Activated effector memory CD4-positive, alpha-beta T cell treated with Interleukin-2 at 50 U/mL for 16 hours (primary cell): ENCODE measurements at places on chromosomes 6 and 20.

DNA sequence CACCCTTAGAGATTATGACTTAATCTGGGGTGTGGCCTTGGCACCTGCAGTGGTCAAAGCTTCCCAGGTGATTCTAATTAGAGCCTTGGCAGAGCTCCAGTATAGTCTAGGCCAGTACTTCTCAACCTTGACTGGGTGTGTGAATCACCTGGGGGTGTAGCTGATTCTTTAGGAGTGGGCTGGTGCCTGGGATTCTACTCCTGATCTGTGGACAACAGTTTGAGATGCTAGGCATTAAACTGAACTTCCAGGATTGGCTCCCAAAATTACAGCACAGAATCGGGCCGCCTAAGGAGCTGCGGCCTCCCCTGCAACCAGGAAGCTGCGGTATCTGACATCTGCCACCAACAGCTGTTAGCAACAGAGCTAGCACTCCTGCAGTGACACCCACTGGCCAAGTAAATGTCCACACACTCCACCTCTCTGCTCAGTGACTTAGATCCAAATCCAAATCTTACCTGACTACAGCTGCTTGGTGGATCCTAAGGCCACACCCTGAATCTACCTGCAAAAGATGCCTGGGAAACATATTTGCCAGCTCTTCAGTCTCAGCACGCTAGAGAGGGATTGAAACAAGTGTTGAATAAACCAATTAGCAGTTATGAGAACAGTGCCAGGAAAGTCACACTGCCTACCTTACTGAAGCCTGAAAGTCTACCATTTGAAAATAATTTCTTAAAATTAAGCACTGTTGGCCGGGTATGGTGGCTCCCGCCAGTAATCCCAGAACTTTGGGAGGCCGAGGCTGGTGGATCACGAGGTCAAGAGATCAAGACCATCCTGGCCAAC lies 126.7 kb downstream of the UNC5CL start:
- DNase-seq: no peak

DNA sequence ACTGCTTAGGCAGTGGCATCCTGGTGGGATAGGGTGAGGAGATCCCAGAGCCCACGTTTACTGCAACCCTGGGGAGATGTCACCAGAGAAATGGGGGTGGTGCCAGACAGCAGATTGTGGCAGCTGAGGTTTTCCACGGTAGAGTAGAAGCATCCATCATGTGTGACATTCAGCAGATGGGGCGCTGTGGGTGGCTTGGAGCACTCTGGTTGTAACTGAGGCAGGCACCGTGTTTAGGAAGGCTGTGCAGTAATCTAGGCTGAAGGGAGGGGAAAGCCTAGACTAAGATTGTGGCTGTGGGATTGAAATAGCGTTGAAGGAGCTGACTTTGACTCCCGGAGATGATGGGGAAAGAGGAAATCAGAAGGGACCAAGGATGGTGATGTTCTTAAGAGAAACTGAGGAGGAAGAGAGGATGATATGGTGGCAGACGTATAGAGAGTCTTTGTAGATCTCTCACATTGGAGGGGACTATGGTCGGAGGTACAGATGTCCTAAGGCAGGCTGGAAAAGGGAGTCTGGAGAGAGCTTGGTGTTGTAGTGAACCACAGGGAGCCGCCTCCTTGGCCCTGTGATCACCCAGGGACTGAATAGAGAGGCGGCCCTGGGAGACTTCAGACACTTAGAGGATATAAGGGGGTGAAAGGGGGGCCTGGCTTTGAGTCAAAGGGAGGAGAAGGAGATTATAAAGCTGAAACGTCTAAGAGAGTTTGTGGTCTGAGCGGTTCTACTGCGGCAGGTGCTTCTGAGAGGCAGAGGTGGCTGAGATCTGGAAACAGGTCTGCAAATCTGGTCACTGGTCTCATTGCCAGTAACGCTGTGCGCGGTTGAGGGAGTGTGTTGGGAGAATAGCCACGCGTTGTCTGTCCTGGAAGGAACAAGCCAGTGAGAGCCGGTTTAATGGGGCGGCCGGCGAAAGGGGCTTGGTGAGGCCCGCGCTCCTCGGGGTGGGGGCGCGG lies 792 bp upstream of the MICA start:
- peak; percentile 23 for DNase-seq

GRCh38 chr6:121590438-121590837 lies 155.0 kb downstream of the GJA1 start:
- DNase-seq: no peak

- DNase-seq: no peak
Measured at GRCh38 chr6:133957780-133958242, 4.8 kb downstream of the TBPL1 start.

DNA sequence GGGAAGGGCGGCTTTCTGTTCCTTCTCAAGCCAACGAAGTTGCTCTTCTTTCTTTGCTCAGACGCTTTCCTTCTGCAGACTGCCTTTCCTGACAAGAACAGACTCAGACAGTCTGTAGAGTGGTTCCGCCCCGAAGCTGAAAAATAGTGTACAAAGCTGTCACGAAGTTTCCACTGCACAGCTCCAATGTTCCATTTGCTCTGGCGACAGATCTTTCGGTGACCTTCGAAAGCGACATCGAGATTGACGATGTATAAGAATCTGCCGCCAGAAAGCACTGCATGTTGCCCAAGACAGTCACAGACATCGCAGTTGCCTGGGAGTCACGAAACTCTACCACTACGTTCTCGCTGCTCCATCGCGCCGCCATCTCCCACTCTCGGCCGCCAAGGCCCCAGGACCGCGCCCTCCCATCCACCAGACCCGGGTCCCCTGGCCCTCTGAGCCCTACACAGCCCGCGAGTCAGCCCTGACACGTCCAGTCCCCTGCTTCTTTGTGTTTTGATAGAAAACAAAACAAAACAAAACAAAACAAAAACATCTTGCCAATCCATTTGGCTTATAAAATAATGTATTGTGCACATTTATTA lies 42.1 kb upstream of the ZNF184 start:
- no peak for DNase-seq

GRCh38 chr6:169646906-169647567 lies 54.8 kb downstream of the WDR27 start:
- DNase-seq: no peak

- no peak for DNase-seq
Measured at GRCh38 chr6:71388068-71388744, 99.6 kb downstream of the OGFRL1 start.

- DNase-seq: no peak
Measured at GRCh38 chr6:84854811-84855400, 90.5 kb upstream of the TBX18 start.

GRCh38 chr6:89613790-89614189 lies 24.8 kb downstream of the LYRM2 start:
- DNase-seq: no peak

DNA sequence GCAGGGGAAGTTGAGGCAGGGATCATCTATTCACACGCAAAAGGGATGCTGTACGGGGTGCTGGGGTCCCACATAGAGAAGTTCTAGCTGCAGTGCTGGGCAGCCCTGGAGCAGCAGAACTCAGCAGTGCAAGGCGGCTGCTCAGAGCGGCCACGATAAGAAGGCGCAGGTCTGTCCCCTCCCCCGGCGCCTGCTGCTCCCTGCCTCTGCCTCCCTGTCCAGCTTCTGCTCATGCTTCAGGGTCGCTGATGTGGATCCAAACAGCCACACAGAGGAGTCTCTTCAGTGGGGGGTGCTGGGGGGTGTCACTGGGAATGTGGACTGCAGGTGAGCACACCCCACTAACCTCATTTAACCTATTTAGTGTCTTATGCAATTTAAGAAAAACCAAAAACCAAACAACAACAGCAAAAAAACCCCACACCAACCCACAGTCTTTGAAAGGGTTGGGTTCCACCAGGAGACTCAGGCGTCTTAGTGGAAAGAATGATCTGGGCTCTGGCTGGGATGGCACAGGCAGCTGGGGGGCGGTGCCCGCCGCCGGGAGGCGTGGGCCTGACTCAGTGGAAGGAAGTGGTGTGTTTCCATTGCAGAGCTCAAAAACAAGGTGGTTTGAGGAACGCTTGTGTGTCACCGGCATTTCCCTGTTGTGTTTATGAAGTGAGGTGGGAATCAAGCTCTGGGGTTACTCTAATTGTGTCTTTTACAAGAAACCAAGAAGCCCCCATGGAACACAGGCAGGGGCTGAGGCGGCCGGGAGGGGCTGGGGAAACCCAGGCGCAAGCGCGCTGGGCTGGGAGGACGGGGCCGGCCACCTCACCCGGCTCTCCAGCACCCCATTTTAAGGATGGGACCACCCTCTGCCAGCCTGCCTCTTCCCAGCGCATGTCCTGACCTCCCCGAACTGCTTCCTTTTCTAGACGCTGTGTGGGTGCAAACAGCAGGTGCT lies 55.1 kb downstream of the IRF4 start:
- DNase-seq: peak; percentile 74

DNA sequence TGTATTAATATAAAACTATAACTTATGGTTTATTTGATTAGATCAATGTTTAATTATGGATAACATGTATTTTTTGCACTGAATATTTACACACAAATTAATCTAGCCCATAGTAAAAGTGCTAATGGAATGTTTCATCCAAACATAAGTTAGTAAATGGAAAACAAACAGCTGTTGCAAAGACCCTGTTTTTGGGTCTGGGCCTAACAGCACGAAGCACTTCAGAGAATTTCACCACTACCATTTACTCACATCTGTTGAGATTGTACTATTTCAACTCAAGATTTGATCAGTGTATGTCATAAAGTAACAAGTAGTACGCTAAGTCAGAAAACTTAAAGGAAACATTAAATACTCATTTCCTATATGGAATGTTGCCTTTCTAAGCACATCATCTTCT lies 359.6 kb downstream of the LAMA2 start:
- no peak for DNase-seq

DNA sequence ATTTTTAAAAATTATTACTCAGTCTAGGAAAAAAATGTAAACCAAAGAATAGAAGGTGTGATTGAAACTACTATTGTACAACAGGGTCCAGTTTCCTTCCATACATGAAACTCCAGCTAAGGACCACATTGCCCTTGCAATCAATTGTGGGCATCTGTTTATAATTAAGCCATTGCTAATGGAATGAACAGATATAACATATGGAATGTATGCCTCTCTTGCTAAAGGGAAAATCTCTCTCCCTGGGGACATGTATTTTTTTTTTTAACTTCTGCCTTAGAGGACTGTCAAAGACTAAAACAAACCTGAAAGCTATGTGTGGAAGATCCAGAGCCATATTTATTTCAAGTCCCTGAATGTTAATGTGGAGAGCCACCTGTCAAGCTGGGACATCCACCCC lies 336.8 kb upstream of the MANEA start:
- no peak for DNase-seq

- DNase-seq: no peak
Measured at GRCh38 chr6:2982426-2983117, 11.2 kb upstream of the SERPINB6 start.

DNA sequence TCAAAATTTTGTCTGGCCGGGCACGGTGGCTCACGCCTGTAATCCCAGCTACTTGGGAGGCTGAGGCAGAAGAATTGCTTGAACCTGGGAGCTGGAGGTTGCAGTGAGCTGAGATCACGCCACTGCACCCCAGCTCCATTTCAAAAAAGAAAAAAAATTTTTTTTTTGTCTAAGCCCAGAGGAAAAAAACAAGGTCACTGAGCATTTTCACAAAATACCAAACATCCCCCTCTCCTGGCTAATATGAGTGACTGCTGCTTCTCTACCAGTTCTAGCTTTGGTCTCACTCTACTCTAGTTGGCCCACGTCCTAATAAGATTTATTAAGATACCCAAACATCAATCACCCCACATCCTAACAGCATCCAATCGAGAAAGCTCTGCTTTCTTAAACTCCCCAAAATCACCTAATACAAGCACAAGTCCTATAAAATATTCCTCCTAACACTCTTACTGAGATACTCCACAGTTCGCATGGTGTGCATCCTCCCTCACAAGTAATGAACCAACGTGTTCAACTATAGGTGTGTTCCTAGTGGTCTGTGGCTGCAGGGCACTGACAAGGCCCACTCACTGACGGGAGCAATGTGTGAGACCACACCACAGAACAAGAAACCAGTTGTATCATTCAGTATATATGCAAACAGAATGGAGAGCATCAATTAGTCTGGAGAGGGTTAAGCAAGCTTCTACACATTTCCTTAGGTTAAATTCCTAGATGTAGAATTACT lies 64.2 kb downstream of the FKBP5 start:
- no peak for DNase-seq

DNA sequence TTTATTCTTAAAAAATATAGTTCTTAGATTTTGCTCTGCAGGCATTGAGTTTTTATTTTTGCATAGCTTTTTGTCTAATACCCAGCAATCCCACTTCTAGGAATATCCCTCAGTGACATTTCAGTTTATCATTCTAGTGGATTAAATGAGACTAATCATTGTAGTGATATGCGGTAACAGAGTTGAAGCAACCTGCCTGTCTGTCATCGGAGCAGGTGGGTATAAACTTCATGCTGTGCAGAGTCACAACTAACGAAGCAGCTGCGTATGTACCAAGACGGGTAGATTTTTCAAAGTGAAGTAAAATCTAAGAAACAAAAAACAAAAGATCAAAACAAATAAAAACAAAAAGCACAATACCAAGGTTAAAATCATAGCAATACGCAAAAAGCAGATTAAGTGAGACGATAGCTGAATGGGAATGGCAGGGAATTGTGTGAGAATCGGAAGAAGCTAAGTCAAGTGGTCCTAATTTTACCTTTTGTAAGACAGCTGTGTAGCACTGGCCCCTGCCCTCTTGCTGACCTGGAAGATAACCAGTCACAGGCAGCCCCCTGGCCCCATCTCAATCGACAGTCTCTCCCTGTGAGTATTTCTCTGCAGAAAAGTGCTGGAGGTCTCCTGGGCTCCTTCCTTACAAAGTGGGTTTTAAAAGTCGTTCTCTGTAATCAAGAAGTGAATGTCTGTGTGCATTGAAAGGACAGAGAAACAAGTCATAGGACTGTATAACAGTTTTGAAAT lies 169.2 kb downstream of the OR2B2 start:
- no peak for DNase-seq

DNA sequence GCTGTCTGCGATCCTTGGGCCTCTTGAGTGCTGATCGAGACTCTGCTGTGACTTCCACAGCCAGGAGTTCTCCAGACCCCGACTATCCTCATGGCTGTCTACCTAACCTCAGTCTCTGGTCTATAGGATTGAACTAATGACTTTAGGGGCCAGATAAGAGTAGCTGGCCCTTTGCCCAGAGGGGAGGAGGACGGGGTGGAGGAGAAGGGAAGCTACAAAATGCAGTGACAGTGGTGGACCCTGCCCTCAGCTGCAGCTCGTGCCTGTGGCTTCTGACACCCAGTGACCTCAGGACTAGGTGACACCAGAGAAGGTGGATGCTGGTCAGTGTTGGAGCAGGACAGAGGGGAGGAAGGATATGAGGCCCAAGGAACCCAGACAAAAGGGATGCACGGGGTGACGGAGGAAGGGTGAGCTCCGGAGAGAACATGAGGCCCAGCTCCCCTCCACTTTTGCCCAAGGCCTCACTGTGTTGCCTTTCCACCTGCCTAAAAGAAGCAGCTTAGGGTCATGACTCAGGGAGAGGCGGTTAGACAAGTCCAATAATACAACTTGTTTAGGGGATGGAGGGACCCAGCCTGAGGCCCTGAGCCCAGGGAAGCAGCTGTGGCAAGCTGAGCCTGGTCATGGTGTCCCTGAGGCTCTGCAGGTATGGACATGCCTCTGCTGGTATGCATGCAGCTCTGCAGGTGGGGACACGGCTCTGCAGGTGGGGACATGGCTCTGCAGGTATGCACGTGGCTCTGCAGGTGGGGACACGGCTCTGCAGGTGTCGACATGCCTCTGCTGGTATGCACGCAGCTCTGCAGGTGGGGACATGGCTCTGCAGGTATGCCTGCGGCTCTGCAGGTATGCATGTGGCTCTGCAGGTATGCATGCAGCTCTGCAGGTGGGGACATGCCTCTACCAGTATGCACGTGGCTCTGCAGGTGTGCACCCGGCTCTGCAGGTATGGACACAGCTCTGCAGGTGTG lies 67.7 kb downstream of the SYNJ2 start:
- DNase-seq: no peak
